Endothelial cell (in vitro differentiated cells): ENCODE measurements at places on chromosomes 2 and 18.

DNA sequence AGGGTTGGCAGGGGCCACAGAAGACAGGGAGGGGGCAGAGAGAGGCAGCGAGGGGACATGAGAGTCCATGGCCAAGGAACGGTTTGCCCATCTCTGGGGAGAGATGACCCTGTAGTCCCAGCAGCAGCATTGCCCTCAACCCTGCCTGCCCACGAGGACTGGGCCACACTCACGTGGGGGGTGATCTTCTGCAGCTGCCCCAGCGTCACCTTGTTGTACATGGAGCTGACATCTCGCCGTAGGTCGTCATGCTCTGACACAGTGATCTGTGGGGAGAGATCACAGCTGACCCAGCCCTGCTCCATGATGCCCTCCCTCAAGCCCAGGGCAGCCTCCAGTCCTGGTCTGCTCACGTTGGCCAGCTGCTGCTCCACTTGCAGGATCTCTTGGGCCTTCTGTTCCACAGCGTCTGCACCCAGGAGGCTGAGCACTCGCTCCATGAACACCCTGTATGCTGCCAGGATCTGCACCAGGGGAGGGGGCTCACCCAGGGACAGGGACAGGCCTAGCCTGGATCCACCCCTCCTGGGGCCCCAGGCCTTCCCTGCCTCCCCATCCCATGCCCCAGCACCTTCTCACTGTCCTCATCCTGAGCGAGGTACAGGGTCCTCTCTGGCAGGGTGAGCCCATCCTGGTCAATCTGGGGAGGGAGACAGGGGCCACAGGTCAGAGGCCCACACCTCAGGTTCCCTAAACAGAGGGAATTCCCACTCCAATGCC lies 2.8 kb downstream of the ECEL1 start:
- no peak for DNase-seq

DNA sequence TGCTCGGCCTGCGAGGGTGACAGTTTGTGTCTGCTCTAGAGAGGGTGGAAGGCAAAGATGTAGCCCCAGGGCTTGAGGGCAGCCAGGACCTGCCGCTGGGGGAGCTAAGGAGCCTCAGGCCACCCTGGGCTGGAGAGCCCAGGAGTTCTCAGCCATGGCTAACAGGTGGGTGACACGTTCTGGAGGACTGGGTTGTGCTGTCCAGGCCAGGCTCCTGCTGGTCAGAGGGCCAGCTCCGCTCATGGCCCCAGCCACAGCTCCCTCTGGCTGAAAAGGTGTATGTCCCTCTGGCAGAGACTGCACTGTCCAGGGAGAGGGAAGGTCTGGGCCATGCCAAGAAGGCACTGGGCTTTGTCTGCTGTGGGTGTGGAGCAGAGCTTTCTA lies 19.2 kb downstream of the TMEM185B start:
- DNase-seq: no peak

GRCh38 chr2:38387887-38388286 lies 10.8 kb upstream of the ATL2 start:
- DNase-seq: no peak

DNA sequence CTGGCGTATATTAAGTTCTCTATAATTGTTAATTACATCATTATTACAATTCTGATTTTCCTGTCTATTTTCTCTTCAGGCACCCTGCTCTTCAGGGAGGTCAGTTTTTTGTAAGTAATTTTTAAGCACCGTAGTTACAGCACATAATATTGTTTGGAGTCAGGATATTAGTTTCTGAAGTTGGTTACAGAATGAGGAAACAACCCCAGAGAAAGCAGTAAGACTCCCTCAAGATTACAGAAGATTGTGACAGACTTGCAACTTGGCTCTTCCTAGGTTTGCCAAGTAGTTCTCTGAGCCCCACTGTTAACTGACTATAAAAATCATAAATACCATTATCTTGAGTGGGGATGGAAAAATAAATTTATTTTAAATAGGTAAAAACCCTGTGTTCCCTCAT lies 921 bp downstream of the RPE start:
- no peak for DNase-seq

GRCh38 chr2:858646-859045 lies 92.0 kb upstream of the SNTG2 start:
- DNase-seq: no peak

- no peak for DNase-seq
Measured at GRCh38 chr2:197115325-197115724, 188.8 kb upstream of the PGAP1 start.

DNA sequence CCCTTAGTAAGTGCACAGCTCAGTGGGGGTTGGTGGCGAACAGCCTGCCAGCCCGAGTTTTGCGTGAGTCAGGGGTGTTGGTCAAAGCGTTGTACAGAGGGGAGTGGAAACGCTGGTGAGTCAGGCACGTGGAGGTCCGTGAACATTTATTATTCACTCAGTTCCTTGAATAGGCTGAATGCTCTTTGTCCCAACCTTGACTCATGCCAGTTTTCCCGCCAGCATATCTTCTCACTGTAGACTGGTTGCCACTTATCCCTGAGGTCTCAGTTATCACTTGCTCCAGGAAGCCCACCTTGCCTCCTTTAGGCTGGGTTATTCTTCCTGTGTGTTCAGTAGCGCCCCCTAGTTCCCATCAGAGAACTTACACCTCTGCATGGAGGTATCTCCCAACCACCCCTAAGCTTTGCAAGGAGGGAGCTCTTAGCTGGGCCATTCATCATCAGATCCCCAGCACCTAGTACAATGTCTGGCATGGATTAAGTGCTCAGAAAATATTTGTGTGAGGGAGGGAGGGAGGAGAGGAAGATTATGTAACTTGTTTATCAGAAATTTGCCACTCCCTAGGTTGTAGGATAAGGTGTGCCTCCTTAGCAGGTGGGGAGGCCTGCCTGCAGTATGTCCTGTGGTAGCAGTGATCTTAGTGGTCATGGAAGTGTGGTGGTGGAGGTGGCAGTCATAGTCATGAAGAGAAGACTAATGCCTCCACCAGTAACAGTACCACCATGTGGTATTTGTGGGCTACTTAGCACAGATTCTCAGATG lies 72.1 kb downstream of the CABLES1 start:
- no peak for DNase-seq

DNA sequence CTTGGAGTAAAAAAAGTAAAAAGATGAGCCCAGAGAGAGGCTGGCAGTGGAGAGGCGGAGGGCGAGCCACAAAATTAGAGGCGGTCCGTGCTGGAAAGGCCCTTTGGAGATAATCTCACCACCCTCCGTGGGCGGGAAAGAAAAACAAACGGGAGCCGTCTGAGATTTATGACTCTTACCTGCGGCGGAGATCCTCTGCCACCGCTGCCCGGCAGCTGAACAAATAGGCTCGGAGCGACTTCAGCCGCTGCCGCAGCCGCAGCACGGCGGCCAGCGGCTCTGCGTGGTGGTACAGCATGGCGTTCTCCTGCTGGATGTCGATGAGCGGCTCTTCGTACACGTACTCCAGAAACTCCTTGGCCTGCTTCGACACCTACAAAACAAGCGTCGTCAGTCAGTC lies 94.6 kb downstream of the PLEKHM3 start:
- DNase-seq: no peak

GRCh38 chr18:11845654-11846053 lies 5.6 kb upstream of the CHMP1B start:
- DNase-seq: no peak

DNA sequence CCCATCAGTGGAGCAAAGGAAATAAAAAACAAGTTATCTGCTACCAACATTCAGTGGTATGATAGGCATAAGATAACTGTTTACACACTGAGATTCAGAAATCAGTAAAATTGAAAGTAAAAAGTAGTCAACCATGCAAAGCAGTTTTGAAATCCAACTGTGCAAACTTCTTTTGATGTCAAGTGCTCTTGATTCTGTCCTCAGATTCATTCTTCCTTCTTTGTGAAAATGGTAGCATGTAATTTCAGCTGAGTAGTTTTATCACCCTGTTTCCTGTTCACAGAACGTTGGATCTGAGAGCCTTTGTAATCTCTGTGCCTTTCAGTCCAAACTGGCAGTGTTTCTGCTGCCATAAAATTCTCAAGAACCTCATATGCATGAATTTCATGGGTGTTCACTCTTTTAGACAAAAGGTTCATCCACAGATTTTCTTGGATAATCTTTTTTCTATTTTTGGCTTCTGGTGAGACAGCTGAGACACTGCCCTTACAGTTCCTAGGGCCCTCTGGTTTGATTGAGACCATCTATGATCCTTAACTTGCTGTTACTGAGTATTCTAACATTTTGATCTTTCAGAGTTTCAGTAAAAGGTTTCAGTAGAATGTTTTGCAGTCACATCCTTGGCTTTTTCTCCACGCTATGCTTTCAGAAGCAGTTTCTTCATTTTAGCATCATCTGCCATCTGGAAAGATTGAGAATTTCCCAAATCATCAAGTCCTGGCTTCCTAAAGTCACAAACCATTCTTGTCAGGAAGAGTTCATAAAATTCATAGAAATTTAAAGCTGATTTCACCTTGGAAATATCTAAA lies 272.3 kb upstream of the EPHA4 start:
- no peak for DNase-seq

DNA sequence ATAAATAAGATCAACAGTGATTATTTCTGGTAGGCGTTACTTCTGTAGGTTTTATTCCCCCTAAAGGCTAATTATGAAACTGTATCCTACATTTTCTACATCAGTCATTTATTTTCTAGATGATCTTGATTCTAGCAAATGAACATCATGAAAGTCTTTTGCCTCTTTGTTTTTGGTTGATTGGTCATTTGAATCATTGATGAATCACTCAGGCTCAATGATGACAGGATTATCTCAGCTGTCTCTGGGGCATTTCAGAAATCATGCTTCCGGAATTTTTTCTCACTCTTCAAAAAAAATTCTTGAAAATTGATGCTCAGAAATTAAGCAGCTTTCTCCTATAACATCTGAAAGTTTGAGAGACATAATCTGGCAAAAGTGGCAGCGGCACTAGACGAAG lies 298.9 kb upstream of the TCF4 start:
- no peak for DNase-seq

DNA sequence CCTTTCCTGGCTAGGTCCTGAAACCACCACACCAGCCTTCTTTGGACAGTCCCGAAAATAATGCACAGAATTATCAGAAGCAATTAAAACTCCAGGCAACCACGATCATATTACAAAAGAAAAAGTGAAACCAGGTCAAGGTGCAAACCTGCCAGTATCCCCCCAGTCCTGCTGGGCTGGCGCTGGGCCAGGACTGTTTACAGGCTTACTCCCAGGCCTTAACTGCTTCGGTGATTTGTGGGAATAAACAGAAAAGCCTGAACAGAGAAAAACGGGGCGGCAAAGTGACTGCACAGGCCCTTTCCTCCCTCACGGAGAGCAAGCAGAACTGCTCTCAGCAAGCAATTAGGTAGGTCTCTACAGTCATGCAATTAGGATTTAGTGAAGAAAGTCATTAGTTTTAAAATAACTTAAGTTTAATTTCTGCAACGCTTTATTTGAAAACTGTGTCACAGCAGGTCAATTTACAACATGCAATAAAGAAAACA lies 1.3 kb downstream of the HDAC4 start:
- no peak for DNase-seq

- DNase-seq: no peak
Measured at GRCh38 chr2:83106853-83107252, 1352.2 kb downstream of the SUCLG1 start.

DNA sequence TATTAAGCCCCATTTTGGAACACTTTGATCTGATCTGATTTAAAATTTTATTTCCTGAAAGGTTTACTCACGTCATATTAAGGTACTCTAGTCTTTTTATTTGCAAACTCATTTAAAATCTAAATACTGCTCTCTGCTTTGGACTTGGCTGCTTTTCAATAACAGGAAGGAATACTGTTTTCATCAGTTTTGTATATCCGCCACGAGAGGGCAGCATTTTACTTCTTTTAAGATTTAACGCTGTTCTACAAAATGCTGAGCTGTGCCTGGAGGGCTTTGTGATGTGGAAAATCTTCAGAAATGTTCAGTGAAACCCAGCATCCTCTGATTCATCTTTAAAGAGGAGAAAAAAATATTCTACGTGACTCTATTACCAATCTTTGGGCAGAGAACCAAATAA lies 37.5 kb upstream of the SLC38A11 start:
- peak; percentile 47 for DNase-seq

DNA sequence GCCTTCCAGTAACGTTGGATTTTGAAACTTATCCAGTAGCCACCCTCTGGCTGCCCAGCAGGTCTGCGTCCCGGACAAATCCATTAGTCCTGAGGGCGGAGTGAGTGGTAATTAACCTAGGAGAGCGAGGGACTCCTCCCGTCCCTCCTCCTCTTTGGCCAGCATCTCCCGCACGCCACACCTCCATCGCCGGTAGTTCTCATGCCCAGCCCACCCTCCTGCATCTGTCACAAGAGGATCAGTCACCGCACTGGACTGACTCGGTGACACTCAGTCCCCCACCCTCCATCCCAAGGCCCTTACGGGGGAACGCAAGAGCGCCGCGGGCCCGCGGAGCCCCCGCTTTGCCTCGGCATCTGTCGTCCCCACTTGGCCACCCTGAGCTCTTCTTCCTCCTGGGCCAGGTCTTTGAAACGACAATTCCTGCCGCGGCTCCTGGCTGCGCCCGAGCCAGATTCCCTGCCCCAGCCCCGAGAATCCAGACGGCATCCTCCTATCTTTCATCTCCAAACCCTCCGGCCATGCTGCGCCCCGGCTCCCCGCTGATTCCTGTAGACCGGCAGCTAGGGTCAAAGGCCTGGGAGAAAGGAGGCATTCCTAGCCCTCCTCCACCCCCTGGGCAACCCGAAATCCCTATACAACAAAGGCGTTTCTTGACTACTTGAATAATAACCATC lies 77.5 kb downstream of the EIF2AK3 start:
- no peak for DNase-seq

GRCh38 chr2:76251342-76251741 lies 540.6 kb upstream of the GCFC2 start:
- DNase-seq: no peak

DNA sequence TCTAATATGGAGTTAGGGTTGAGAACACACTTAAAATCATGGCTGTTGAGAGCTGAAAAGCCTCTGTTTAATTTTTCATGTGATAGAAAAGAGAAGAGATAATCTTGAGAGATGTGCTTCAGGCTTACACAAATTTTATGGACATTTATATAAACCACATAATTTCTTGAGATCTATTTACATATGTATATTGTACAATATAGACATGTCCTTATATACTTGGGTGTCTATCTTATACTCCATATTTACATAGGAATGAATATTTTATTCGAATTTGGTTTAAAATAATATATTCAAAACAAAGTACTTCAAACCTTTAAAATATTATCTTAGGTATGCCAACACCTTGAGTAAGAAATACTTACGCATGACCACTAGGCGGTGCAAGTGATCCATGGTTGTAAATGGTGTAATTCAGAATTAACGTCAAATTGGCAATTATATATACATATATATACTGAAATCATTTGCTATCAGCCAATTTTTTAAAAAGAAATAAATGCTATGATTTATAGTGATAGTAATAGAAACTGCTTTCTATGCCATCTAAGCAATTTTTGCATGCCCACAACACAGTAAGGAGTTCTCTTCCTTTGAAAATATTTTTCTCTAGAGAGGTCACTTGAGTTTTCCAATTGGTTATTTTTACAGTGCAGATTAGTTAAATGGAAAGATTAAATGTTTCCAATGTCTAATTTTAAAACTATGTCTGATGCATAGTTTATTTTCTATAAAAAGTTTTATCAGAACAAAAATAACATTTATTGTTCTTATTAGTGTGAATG lies 37.6 kb upstream of the SPAG16 start:
- peak; percentile 62 for DNase-seq
